Left lobe of liver (tissue), 2 donors: ENCODE measurements at places on chromosomes 1 and 21. TPM values are rescaled to one million over a fixed set of nuclear protein-coding genes. Genes with fewer than 3 reads are reported as not detected.

GRCh38 chr1:29371332-29371731 lies 135.0 kb downstream of the PTPRU start:
- DNase-seq, result no peak

SLFNL1 gene
- not detected for total RNA-seq

DNA sequence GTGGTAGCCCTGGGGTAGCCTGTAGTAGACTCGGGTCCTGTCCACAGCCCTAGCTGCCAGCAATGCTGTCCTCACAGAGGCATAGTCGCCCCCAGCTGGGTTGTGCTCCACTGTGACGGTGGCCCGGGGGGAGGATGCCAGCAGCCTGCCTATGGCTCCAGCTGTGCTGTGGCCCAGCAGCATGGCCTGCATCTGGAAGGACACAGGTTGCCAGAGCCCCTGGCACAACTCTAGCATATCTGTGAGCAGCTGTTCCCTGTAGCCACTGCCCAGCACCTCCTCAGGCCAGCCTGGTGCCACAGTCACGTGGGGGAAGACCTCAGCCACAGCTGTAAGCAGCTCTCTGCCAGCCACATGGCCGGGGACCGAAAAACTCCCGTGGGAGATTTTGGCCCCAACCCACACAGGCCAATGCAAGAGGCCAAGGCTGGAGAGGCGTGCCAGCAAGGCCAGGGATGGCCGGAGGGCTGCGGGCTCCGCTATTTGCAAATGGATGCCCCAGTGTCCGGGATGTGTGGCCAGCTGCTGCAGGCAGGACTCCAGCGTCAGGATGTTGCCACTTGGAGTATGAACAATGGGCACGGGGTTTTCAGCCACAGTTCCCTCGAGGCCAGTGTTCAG lies 13.9 kb downstream of the FAM151A start:
- DNase-seq, result no peak

RYR2 gene
- total RNA-seq, result 0.03 TPM

DNA sequence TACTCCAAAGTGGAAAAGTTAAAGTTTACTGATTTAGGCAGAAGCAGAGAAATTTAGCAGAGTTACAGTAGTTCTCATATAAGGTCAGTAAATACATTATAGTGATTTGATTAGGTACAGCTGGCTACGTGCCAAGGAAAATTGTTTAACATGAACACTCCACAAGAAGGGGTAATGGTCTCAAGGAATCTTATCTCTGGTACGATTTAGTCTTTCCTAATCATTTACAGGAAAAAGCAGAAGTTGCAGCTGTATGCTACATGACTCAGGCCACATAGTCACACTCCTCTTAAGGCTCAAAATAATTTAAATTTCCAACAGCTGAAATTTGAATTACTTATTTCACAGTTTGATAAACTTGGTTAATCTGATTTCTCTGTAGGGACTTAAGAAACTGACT lies 36.9 kb upstream of the OR2B11 start:
- DNase-seq, result no peak

DNA sequence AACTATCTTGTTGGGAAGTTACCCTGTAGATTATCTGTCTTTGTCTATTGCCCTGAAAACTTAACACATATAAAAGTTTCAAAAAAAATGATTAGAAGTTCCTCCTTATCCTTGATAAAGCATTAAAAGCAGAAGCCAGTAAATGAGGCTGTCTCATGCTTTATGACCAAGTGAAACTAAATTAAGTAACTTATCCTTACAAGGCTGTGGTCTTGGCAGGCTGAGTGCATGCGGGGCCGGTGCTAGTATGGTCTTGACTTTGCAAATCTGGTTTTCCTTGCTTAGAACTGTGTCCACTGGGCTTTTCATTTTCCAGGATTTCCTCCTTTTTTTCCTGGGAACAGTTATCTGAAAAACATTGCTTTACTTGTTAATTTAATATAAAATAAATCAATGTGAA lies 43.1 kb downstream of the PCNX2 start:
- no peak for DNase-seq

GRCh38 chr1:4563586-4563985 lies 90.8 kb upstream of the AJAP1 start:
- DNase-seq, result no peak

SAMSN1 gene
- 1.6 TPM for total RNA-seq

CBS gene
- 427 TPM for total RNA-seq

PTPRF gene
- 290 TPM for total RNA-seq

SHE gene
- total RNA-seq, result 5.4 TPM

TEX50 gene
- total RNA-seq, result not detected

GRCh38 chr1:33050221-33051076 lies 13.8 kb upstream of the AK2 start:
- no peak for DNase-seq

GRCh38 chr1:17929224-17929623 lies 174.1 kb downstream of the ACTL8 start:
- DNase-seq, result no peak

DNA sequence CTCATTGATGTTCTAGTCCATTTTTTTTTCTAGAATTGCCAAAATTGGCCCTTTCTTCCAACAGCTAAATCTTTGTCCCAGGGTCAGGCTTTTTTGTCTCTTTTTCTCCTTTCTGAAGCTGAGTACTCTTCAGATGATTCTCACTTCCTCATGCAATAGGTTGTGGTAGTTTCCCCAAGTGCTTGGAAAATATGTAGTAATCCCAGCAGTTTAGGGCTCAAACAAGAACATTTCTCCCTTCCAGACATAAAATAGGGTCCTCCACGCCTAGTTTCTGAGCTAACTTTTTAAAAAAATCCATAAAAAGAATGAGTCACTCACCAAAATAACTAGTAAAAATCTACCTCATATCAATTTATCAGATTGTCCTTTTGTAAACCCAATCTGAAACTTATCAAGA lies 10.0 kb upstream of the MCOLN3 start:
- DNase-seq, result no peak

- no peak for DNase-seq
Observed at GRCh38 chr1:201022820-201023516, 546 bp downstream of the KIF21B start.

GRCh38 chr1:207798847-207799246 lies 47.0 kb downstream of the CD46 start:
- no peak for DNase-seq
